Lower leg skin (tissue), 4 donors: ENCODE measurements at places on chromosomes 3 and 15.
A peak's percentile ranks its signal among the peaks of the same experiment; 100 is the strongest.

DNA sequence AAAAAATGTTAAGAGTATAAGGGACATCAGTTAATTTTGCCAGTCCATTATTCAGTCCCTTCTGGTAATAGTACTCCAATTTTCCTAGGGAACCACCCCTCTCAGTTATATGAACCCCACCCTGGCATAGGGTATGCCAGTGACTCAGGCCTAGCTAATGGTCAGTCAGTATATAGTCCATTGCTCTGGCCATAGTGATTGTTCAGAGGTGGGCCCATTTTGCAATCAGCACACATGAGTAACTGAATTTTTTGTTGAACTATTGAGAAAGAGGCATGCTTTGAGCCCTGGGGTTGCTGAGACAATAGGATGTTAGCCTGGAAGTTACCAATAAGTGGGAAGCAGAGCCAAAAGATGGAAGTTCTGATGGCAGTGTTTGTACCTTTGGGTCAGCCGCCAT is 4.1 kb downstream of the LRCH3 start:
- peak; percentile 32 for DNase-seq

DNA sequence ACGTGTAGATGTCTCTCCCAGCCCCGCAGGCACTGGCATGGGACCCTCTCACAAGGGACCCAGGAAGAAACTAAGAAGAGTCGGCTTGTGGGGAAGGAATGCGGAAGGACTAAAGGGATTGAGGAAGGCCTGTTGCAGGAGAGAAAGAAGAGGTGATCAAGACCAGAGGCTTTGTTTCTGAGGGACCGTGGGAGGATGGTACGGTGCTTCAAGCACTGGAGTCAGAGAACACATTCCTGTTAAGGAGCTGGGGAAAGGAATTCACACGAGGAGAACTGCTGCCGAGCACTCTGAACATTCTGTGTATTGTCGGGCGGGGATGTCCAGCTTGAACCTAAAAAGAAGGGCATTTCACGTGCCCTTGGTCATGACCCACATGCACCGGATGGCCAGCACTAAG is 91.4 kb downstream of the TAMM41 start:
- no peak for DNase-seq

DNA sequence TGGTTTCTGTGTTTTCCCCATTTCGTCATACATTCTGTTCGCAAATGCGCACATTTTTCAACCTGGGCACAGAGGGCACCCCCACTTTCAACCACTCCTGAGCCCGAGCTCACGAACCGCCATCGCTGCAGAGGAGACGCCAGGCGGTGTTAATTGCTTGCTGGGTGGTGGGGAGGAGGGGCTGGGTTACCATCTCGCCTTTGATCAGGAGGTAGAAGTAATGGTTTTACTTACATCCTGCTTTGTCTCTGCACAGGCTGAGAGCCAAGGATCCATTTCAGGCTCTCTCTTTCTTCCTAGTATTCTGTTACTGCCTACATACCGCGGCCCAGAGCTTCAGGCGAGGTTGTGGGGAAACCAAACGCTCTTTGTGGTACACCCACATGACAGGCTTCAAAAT is 177.3 kb upstream of the WNT5A start:
- no peak for DNase-seq

DNA sequence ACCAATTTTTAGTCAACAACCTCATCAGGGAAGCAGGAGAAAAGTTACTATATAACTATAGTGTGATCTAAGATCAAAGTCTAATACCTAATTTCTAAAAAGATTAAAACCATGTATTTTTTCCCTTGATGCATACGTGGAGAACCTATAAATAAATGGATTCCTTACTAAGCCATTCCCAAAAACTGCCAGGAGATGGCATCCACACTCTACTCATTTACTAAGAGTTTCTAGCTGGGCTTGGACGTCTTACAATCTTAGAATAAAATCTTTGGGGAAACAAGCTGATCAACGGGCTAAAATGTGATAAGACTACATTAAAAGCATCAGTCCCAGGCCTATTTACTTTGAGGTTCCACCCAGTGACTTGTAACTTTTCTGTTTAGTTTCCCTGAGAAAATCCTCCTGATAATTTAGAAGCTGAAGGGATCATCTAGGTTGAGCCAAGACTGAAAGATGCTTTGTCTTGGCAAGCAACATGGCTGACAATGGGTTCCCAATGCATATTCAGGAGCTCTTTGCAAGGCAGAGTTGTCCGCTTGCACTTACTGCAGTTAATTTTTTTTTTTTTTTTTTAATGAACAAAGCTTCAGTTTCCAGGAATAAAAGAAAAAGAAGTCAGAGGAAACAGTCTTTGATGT is 85.5 kb upstream of the FGF12 start:
- no peak for DNase-seq

DNA sequence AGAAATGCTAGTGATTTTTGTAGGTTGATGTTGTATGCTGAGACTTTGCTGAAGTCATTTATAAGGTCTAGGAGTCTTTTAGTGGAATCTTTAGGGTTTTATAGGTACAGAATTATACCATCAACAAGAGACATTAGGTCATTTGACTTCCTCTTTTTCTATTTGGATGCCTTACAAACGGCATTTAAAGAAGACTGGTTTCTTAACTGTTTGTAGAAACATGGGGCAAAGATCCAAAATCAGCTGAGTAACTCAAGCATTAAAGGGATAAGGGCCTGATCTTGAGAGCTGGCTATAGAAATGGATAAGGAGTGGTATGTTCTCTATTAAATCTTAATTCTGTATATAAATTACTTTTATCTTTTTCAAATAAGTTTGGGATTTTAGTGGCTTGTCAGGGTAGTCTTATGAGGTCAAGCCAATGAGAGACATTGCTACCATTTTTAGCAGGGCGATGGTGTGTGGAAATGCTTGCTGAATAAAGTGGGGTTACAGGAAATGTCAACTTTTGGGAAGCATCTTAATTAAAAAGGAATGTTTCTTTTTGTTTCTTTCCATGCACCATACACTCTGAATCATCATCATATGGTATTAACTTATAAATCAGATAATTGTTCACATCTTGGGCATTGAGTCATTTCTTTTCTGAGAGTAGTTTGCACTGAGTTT is 197.7 kb upstream of the GBE1 start:
- DNase-seq = no peak

DNA sequence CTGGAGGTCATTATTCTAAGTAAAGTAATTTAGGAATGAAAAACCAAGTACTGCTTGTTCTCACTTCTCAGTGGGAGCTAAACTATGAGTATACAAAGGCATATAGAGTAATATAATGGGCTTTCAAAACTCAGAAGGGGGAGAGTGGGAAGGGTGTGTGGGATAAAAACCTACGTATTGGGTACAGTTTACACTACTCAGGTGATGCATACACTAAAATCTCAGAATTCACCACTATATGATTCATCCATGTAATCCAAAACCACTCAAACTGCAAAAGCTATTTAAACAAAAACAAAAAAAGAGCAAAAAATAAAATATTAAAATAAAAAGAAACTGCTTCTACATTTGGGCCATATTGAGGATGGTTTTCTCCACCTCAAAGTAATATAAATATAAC is 623.3 kb downstream of the NSUN3 start:
- DNase-seq = no peak

DNA sequence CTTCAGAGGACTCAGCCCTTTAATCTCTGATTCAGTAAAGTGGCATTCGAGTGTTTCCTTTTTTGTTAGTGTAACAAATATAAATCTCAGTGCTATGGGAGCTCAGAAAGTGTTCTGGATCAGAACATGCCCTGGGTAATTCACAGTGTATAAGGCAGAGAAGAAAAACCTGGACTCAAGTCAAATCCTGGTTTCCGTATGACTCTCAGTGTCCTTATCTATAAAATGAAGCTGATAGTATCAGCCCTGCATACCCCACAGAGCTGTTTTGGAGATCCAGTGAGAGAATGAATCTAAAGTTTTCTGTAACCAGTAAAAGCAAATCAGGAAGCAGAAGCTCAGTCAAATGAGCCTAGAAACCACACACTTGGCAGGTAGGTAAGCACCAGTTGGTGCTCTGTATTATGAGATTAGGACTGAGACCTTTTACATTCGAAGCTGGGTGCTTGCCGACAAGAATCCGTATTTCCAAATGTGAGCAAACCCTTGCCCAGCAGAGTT is 67.2 kb downstream of the IL1RAP start:
- no peak for DNase-seq

- DNase-seq = no peak
Measured at GRCh38 chr3:61297821-61298220, 46.6 kb upstream of the FHIT start.

DNA sequence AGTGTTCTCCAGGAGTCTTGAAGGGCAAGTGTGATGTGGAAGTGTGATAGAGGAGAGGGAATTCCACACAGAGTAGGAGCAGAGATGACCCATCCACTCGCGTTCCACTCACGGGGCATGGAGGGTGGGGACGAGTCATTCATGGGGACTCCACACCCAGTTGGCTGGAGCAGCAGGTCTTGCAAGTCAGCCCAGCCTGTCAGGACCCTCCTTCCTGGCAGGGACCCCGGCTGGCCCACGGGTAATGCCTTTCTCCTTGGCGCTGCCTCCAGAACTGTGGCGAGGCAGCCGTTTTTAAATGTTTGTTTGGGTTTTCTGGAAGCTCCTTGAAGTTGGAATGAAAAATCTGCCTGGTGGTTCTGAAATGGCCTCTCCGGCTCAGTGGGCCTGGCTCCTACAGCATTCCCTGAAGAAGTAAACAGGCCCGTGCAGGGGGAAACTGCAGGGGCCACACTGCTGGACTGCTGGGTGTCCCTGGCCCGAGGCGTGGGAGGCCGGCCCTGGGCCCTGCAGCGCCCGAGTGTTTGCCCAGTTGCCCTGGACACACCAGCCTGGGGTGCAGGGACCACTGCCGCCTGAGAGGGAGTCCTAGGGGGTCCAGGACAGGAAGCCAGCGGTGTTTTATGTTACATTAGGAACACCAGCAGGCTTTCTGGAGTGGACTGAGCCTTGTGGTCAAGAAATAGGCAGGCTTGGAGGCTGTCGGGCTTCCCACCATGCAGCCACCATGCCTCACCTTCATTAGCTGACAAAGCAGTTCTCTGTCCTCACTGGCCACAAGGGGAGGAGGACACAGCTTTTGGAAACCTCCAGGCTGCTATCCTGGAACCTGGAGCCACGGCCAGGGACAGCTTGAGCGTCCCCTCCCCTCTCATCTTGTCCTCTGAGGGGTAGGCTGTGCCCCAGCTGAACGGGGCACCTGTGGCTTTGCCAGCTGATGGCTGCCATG is 61.3 kb downstream of the CEMIP start:
- DNase-seq = no peak

GRCh38 chr3:23254835-23255234 is 51.7 kb downstream of the UBE2E2 start:
- DNase-seq = no peak

DNA sequence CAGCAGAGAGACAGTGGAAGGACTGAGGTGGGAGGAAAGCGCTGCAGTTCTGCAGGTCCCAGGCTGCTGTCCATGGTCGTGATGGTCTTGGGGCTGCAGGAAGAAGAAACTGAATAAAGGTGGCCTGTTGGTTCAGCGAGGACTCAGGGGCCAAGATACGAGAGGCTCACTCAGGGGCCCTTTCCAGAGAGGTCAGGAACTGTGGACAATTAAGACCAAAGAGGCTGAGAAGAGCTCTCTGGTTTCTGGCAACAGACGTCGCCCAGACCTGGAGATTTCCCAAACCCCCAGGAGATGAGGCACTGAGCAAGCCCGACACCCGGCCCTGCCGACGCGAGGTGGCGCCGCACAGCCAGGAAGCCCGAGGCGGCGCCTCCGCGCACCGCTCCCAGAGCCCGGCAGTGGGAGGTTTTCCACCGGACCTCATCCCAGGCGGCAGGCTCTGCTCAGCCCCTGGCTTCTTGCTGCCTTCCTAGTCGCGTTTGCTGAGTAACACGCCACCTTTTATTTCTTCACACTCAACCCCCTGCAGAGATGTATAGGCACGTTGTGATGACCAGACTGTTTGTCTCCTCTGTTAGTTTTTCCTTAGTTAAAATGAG is 56.4 kb upstream of the ARRDC4 start:
- peak; percentile 34 for DNase-seq

- DNase-seq = no peak
Measured at GRCh38 chr3:25430935-25431770, 3.1 kb downstream of the RARB start.

- no peak for DNase-seq
Measured at GRCh38 chr3:170222647-170223541, 670 bp downstream of the PRKCI start.

GRCh38 chr3:45874677-45875346 is 11.5 kb upstream of the CCR9 start:
- DNase-seq = no peak

DNA sequence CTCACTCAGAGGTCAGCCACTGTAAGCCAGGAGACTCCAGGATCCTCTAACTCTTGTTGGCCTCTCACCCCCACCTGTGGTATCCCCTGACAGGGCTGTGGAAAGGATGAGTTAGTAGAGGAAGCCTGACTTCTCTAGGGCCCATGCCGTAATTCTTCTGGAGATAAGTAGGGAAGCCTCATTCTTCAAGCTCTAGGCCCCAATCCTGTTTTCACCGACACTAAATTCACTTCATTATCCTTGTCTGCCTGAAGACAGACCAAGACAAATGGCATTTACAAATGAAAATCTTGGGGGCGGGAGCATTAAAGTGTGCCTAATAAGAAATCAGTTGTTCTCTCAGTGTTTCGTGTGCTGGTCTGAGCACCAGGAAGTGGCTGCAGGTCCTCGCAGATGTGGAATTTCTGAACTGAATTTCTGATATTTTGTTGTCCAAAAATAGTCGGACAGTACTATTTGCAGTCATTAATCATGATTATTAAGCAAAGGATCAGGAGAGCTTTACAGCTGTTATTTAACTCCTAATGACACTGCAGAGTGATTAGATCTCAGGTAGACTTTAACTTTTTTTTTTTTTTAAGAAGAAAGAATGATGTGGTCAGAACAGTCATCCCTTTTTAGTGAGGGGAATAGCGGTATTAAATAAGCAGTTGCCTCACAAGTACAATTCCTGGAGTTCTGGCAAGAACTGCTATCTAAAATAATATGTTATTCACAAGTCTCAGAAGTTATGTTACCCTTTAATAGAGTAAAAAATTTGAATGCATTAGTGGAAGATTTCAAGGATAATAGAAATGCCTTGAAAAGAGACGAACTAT is 58.4 kb downstream of the RBMS3 start:
- no peak for DNase-seq

GRCh38 chr3:167228135-167228534 is 152.0 kb downstream of the ZBBX start:
- no peak for DNase-seq

- no peak for DNase-seq
Measured at GRCh38 chr15:62307551-62307950, 142.5 kb upstream of the C2CD4B start.

DNA sequence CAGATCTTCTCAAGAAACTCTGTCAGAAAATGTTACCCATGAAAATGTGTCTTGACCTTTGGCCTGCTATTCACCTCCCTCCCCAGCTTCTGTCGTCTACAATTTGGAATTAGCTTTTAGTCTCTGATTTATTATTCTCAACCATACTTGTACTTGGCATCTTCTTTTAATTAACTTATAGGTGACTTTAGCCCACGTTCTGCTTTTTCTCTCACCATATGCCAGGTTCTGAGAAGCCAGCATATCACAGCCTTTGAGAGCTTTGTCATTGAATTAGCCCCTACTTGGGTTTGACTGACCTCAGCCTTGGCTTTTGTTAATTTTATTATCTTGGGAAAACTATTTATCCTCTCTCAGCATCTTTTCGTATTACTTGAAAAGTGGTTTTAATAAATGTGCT is 355.9 kb downstream of the OXSM start:
- no peak for DNase-seq

GRCh38 chr15:63879211-63879610 is 45.5 kb upstream of the HERC1 start:
- no peak for DNase-seq

- no peak for DNase-seq
Measured at GRCh38 chr3:127994011-127994410, 58.2 kb upstream of the SEC61A1 start.
